ENCODE measurements at places on chromosomes 2 and 18. TPM values are rescaled to one million over a fixed set of nuclear protein-coding genes. Genes with fewer than 3 reads are reported as not detected.

DNA sequence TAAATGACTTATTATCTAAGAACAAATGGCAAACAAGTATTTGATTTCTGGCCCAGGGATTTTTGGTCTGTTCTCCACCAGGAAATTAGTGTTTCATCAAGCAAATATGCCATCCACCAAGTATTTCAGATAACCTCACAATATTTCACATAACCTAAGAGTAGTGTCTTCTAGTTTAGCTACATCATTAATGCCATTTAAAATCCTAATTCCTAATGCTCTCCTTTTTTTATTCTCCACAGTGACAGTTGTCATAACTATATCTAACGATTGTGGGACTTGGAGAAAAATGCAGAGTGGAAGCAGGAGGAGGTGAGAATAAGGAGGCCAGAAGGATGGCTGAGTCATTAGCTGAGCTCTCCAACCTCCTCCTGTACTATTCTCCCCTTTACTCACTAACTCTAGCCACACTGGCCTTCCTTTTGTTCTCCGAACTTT, 58.5 kb upstream of the CTLA4 start:
- H3K27ac ChIP-seq: peak overlapping the region; percentile 98
- no peaks in the 10 kb centered on the region for H3K36me3 ChIP-seq
- peaks cover 59% of the 10 kb centered on the region for H3K4me1 ChIP-seq
- DNase-seq: peak; percentile 95
- no peaks in the 10 kb centered on the region for H3K27me3 ChIP-seq

DNA sequence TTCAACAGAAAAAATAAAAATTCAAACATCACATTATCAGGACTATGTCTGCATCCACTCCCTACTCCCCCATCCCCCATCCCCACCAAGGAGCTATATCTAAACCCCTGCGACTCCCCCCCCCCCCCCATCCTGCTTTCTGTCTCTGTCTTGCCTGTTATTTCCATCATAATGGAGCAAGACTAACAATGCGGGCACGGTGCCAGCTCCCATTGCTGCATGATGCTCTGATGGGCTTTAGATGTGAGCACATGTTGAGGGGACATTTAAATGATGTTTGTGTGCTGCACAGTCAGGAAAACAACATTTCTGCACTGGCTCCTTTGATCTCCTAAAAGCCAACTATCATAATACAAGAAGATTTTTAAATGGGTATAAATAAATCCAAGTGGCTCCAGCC, 644.2 kb upstream of the SETBP1 start:
- H3K36me3 ChIP-seq: no peaks in the 10 kb centered on the region
- H3K27ac ChIP-seq: no peak overlapping the region
- no peaks in the 10 kb centered on the region for H3K4me1 ChIP-seq
- H3K27me3 ChIP-seq: no peaks in the 10 kb centered on the region
- H3K4me3 ChIP-seq: no peak overlapping the region
- DNase-seq: no peak

DNA sequence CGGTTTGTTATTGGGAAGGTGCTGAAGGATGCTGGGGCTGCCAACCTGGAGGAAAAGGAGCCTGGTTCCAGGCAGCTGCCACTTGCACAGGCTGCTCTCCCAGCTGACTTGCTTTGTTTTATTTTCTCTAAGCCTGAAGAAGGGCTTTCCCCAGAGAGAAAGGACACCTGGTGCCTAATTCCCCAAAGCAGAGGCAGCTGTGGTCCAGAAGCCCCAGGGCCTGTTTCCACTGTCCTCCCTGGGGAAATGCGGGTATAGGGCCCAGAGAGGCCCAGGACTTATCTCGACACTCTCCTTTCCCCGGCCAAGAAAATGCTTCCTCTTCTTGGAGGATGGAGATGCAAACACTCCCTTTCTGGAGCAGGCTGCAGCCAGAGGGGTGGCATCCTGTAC, 30.1 kb downstream of the INO80C start:
- H3K4me1 ChIP-seq: peaks cover 4% of the 10 kb centered on the region
- no peak overlapping the region for H3K27ac ChIP-seq
- H3K36me3 ChIP-seq: no peaks in the 10 kb centered on the region
- H3K27me3 ChIP-seq: no peaks in the 10 kb centered on the region
- no peak overlapping the region for H3K4me3 ChIP-seq

DNA sequence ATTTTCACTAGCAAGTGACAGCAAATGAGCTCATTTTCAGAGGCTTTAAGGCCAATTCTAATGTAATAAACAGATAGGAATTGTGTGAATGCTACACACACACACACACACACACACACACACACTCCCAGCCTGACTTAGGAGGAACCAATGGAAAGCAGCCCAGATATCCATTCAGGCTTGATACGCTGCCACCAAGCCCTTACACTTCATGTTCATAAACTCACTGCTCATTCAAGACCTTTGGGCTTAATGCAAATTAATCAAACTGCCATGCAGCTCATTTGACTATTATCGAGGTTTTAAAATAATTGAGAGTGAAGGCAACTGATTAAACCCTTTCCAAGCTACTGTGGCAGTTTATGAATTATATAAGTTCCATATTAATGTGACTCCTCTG, 298.9 kb upstream of the NCKAP5 start:
- H3K27me3 ChIP-seq: no peaks in the 10 kb centered on the region
- H3K27ac ChIP-seq: no peak overlapping the region
- no peak overlapping the region for H3K4me3 ChIP-seq
- no peaks in the 10 kb centered on the region for H3K36me3 ChIP-seq
- peak; percentile 22 for DNase-seq

- no peaks in the 10 kb centered on the region for H3K27me3 ChIP-seq
- H3K4me1 ChIP-seq: peaks cover 53% of the 10 kb centered on the region
- DNase-seq: no peak
- no peaks in the 10 kb centered on the region for H3K36me3 ChIP-seq
- H3K27ac ChIP-seq: no peak overlapping the region
These were observed 74.2 kb downstream of the HS1BP3 start for GRCh38 chr2:20576598-20577115.

- H3K27me3 ChIP-seq: no peaks in the 10 kb centered on the region
- no peak overlapping the region for H3K4me3 ChIP-seq
- H3K36me3 ChIP-seq: peaks cover 6% of the 10 kb centered on the region
- H3K4me1 ChIP-seq: peaks cover 6% of the 10 kb centered on the region
- peak; percentile 22 for DNase-seq
- H3K27ac ChIP-seq: no peak overlapping the region
These were observed 30.3 kb downstream of the ALMS1 start for GRCh38 chr2:73415906-73416305.

- H3K27me3 ChIP-seq: no peaks in the 10 kb centered on the region
- H3K36me3 ChIP-seq: no peaks in the 10 kb centered on the region
- H3K27ac ChIP-seq: no peak overlapping the region
- H3K4me1 ChIP-seq: peaks cover 17% of the 10 kb centered on the region
These were observed 37.6 kb downstream of the CTIF start for GRCh38 chr18:48576457-48576771.

- H3K4me1 ChIP-seq: no peaks in the 10 kb centered on the region
- H3K36me3 ChIP-seq: no peaks in the 10 kb centered on the region
- no peak overlapping the region for H3K27ac ChIP-seq
- H3K4me3 ChIP-seq: no peak overlapping the region
- no peaks in the 10 kb centered on the region for H3K27me3 ChIP-seq
- no peak for DNase-seq
These were observed 3.0 kb downstream of the LYG1 start for GRCh38 chr2:99297994-99298393.

NOL4 gene
- 1.9 TPM for total RNA-seq

MBP gene
- total RNA-seq: 10.8 TPM

E2F6 gene
- total RNA-seq: 22.1 TPM

KLHL29 gene
- 4.8 TPM for total RNA-seq

ARL6IP6 gene
- 17.0 TPM for total RNA-seq

DNAH7 gene
- total RNA-seq: 1.2 TPM

FOSL2 gene
- total RNA-seq: 156 TPM

ASB18 gene
- total RNA-seq: not detected

HSBP1L1 gene
- 3.8 TPM for total RNA-seq

CXCR1 gene
- not detected for total RNA-seq

SETBP1 gene
- 12.4 TPM for total RNA-seq

Data from astrocyte (in vitro differentiated cells and primary cell).